ENCODE measurements at places on chromosomes 13 and 19.

- no peak for DNase-seq
These were observed 92.7 kb downstream of the NALCN start for GRCh38 chr13:101323601-101324000.

DNA sequence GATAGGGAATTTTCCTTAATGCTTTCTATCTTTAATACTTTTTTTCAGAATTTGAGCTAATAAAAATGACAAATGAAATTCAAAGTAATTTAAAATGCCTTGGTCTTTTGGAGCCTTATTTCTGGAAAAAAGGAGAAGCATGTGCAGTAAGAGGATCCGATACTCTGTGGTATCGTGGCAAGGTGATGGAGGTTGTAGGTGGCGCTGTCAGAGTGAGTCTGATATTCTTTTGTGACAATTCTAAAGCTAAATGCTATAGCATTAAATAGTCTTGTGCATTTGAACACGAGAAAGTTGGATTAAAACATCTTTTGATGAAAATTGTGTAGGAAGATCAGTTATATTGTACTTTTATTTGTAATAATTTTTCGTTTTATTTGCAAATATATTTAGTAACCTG is 95.0 kb downstream of the RNF17 start:
- DNase-seq: no peak

DNA sequence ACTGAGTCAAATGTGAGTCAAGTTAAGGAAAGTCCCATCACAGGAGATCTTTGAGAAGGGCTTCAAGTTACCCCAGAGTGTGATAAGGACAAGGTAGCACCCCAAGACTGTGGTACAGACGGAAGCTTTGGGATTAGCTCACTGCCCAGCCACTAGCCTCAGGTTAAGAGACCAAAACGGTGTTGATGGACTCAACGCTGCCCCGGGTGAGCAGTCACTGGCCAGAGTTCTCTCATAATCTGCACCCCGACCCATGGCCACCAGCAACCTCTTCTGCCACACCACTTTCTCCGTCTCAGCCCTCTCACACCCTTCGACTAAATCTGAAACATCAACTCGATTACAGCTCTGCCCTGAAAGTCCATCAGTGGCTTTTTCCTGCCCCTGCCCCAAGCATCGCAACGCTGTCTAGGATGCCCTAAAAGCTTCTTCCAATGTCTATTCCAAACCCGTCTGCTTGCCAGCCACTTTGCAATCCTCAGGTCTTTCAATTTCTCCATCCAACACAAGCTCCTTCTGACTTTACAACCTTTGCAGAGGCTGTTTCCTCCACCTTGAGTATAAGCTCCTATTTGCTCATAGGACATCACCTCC is 5.6 kb downstream of the HNRNPL start:
- DNase-seq: no peak

- DNase-seq: no peak
These were observed 39.5 kb downstream of the SERP2 start for GRCh38 chr13:44413095-44413494.

GRCh38 chr13:40023595-40024203 is 368.2 kb downstream of the COG6 start:
- no peak for DNase-seq

GRCh38 chr19:45773384-45773783 is 4.3 kb upstream of the SIX5 start:
- DNase-seq: no peak

DNA sequence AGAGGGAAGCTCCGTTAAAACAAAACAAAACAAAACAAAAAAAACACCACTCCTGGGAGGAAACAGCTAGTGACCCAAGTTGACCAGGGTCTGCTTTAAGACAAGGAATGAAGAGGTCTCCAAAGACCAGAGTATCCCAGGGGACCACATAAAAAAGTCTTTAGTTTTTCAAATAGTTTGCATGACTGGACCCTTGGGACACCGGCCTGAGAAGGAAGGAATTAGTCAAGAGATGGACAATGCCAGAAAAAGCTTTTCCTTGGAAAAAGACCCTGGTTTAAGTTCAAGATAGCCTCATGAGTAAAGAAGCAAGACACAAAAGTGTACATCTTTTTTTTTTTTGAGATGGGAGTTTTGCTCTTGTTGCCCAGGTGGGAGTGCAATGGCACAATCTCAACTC is 12.5 kb upstream of the PNMA8B start:
- no peak for DNase-seq

GRCh38 chr19:2627855-2628254 is 74.6 kb downstream of the GNG7 start:
- no peak for DNase-seq

DNA sequence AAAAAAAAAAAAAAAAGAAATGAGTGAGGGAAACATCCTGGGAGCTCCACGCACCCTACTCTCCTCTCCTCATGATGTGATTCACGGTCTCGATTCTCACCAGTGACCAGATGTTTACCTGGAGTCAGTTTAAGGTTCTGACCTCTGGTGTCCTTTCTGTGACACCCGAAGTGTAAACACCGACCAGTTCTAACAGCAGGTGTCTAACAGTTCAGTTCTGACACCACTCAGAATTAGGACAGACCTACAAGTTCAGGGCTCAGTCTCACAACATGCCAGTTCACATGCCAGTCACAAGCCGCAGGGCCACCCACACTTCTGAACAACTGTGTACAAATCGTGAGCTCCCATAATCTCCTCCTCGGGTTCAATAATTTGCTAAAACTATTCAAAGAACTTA is 6.0 kb downstream of the ZNF564 start:
- DNase-seq: no peak

DNA sequence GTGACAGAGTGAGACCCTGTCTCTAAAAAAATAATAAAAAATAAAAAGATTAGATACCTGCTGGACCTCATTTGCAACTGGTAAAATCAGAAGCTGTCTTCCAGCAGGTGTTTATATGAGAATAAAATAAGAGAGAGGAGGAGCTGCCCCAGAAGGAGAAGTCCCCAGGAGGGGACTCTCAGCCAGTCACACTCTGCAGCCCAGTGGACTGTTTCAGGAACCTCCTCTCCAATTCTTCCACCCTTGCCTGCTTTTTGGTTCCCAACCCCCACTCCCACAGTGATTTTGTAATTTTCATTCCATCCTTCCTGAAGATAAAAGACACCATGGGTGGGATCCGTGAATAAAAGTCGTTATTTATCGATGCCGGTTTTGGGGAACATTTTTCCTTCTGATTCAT is 56.9 kb upstream of the TSHZ3 start:
- no peak for DNase-seq

DNA sequence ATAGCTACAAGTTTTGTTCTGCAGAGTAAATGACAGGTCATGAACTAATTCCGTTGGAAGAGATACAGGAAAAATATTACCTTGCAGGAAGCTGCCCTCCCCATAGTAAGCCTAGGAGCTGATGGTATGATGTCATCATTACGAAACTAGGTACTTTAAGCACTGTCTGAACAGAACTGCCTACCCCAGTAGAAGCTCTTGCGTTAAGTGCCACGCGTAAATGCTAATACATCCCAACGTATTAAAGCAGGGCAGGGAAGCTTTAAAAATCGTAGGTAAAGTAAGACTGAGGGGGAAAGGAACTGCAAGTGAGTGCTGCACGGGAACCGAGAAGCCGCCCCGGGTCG is 572 bp downstream of the UGGT2 start:
- no peak for DNase-seq

DNA sequence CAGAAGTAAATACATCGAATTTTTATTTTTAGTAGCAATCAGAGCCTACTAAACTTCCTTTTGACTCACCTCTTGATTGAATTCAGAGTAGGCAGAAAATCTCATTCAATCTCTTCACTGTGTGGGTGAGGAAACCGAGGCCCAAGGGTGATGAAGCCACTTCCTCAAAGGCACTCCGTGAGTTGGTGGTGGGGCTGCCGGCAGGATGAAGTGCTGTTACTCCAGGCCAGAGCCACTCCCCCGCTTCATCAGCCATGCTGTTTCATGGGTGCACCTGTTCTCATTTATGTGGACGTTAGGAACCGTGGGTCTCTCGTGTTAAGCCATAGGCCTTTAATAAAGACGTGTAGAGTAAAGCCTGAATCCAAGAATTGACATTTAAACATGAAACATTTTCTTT is 13.2 kb downstream of the ING1 start:
- DNase-seq: no peak
